Stimulated activated CD4-positive, alpha-beta T cell treated with anti-CD3 and anti-CD28 coated beads, Interleukin-4, amount 100 ng/mL, for 24 hours (primary cell): ENCODE measurements at places on chromosomes 1 and 21.

DNA sequence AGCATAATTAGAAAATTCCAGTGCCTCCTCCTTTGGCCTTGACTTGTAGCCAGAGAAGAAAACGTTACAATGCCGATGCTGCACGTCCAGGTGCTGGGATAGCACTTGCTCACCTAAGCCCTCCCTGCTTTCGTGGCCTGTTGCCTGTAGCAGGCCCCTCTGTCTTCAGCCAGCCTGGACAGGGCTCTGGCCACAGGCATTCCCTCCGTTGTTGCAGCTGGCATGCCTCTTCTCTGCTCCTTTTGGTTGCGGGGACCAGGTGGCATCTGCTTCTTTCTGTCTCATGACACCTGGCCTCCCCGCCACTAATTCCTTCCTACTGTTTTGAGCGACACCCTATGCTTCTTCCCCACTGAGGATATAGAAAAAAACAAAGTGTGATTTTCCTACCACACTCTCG lies 54.6 kb upstream of the MORC3 start:
- no peak for DNase-seq

GRCh38 chr1:208136459-208137182 lies 107.6 kb downstream of the PLXNA2 start:
- DNase-seq = no peak

- DNase-seq = no peak
Observed at GRCh38 chr1:66696771-66697170, 55.5 kb upstream of the DYNLT5 start.

DNA sequence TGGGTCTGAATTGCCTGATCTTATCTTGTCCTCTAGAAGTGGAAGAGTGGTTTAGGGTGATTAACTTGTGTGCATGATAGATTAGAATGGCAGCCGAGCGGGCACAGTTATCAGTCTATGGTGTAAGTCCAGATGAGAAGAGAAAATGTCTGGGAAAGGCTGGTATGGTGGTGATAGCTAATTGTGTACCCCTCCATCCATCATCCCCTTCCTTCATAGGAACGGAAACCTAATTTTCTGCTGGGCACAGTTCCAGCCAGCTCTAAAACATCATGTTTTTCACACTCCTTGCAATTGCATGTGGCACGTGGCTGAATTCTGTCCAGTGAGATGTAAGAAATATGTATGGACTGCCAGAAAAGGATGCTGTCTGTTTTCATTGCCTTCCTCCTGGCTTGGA lies 40.9 kb upstream of the ZP4 start:
- no peak for DNase-seq

GRCh38 chr1:230259621-230260020 lies 166.5 kb downstream of the PGBD5 start:
- DNase-seq = no peak

GRCh38 chr1:243756529-243756928 lies 93.5 kb downstream of the AKT3 start:
- no peak for DNase-seq

GRCh38 chr1:30615076-30615795 lies 108.1 kb downstream of the MATN1 start:
- DNase-seq = no peak

GRCh38 chr1:204151552-204152309 lies at the start of gene ETNK2:
Gene ETNK2, minus strand, starts transcription at chr1:204152044. Its CDS starts 192 bp downstream, at chr1:204151852.
- DNase-seq = peak; percentile 43

DNA sequence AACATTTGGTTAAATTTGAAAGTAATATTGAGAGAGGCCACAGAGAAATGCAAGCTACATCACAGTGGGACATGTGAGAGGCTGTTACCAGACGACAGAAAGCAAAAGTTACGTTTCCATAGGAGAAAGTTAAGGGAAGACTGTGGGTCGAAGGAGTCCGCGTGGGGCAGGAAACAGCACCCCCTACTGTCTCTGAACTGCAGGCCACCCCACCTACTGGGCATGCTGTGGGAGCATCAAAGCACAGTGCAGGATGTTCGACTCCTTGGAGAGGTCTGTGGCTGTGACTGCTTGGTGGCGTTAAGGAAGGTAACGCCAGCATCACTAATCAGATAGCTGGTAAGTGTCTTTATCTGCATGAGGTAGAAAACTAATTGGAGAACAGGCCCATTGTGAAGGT lies 123.9 kb downstream of the PTBP2 start:
- peak; percentile 11 for DNase-seq

- DNase-seq = no peak
Observed at GRCh38 chr1:17696417-17697301, 58.5 kb upstream of the ACTL8 start.

GRCh38 chr1:181120924-181121323 lies 32.4 kb downstream of the IER5 start:
- no peak for DNase-seq

DNA sequence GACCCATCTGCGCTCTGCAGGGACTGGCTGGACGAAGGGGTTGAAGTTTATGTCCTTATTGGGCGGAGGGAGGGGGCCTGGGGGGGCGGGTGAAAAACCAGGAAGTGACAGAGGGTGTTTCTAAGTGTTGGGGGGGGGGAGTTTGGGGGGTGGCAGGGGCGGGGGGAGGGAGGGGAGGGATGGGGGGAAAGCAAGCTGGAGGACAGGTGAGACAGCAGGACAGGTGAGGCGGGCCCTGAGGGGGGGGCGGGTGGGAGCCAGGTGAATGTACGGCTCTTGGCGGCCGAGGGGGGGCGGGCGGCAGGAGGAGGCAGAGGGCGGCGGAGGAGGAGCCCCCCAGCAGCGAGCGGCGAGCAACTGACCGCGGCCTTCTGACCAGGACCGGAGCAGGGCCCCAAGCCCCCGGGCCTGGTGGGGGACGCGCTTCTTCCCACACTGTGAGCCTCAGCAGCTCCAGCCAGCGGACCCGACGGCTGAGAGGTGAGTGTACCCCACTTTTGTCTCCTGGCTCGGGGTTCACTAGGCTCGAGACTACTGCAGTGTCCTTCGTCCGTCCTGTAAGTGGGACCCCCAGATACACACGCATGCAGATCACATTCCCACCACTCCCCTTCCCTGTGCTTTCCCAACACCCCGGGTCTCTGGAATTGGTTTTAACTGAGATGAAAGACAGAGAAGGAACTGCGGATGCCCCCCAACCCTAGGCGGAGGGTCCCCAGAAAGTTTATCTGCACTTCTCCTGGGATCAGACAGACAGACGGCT lies at the start of gene ZBTB7B:
ZBTB7B (plus strand) TSS at position 339 of the 763 bp plus-strand sequence. CDS start 11,859 bp downstream, outside the sequence.
- no peak for DNase-seq

- no peak for DNase-seq
Observed at GRCh38 chr1:109873278-109874175, 37.1 kb upstream of the CSF1 start.

GRCh38 chr1:42931911-42932422 lies 26.7 kb downstream of the SLC2A1 start:
- peak; percentile 74 for DNase-seq

GRCh38 chr1:104408268-104408667 lies 658.6 kb downstream of the AMY1C start:
- no peak for DNase-seq

DNA sequence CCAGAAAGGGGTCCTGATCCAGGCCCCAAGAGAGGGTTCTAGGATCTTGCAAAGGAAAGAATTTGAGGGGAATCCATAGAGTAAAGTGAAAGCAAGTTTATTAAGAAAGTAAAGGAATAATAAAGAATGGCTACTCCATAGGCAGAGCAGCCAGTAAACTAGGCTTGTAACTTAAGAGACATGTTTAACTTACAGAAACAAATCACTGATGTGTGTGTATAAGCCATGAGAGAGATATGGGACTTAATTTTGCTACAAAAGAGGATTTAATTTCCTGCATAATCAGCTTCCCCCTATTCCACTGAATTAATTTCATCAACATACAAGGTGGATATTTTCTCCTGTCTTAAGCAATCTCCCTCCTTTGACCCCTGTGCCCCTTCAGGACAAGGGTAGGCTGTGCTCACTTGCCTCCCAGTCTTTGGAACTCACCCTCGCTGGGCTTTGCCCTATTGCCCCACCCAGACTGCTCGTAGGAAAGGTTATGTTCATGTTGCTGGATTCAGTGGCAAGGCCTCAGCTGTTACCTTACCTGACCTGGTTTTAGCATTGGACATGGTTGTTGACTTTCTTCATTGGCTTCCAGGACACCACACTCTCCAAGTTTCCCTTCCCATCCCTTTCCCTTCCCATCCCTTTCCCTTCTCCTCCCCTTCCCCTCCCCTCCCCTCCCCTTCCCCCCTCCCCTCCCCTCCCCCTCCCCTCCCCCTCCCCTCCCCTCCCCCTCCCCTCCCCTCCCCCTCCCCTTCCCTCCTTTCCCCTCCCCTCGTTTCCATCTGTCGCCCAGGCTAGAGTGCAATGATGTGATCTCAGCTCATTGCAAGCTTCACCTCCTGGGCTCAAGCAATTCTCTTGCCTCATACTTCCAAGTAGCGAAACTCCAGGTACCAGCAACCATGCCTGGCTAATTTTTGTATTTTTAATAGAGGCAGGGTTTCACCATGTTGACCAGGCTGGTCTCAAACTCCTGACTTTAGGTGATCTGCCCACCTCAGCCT lies 44.6 kb downstream of the TBCE start:
- DNase-seq = no peak

DNA sequence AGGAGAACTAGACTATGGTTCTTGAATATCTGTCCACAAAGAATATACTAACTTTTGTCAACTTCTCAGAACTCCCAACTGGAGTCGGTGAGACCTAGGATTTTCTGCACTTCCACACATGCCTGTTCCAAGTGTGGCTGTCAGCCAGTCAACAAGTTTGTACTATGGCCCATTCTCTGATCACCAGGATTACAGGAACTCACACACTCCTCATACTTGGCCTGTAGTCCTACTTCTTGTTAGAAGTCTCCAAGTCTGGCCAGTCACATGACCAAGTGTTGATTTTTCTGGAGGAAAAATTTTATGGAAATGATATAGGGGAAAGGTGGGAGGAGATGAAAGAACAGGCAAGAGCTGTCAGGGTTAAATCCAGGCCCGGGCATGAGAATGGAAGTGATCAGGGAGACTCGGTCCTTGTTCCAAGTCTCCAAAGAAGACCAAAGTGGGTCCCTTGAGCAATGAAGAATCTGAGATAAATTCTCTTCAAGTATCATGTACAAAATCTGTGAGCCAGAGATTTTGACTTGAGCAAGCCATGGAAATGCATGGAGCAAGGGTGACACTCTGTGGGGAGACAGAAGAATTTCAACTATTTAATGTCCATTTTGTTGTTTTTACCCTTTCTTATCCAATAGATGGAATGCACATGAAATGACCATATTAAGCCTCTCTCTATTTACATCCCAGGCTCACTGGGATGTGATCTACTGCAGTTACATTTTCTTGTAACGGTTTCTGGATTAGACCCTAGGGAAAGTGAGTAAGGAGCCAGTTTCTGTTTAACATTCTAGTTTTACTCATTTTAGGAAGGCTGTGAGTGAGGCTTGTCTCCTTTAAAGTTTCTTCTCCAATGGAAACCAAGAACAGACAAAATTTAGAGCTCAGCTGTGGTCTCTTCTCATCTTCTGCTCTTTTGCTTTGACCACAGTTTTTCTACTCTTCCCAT lies 320.9 kb downstream of the ASTN1 start:
- no peak for DNase-seq

GRCh38 chr21:45010860-45011259 lies 63.5 kb upstream of the ADARB1 start:
- DNase-seq = no peak

- no peak for DNase-seq
Observed at GRCh38 chr1:109138358-109138757, 24.4 kb downstream of the ELAPOR1 start.

- DNase-seq = no peak
Observed at GRCh38 chr1:13965770-13966398, 265.9 kb downstream of the PRDM2 start.

DNA sequence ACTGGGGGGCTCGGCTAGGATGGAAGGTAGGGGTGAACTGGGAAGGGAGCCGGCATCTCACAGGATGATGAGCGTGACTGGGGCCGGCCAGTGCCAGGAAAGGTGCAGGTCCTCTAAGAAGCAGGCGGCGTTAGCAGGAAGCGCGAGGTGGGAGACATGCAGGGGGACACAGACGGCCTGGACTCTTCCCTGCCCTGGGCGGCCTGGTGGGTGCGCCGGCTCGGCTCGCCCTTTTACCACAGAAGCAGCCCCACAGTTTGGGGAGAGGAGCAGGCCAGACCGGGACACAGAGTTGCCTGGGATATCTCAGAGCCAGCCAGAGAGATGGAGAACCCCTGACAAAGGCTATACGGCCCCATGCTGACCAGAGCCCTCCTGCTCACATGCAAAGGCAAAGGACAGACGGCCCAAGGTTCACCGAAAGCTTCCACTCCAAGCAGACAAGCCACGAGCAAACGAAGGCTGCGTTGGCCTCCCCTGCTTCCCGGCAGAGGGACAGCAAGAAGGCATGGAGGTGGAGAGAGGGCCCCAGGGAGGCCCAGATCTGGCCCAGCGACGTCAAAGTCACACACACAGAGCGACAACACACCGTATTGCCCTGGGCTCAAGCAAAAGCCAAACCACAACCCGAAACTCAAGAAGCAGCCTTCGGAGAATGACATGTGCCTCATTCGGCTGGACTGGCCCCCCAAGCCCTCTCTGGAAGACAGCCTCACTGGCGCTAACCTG lies 14.9 kb upstream of the ALDH4A1 start:
- no peak for DNase-seq

GRCh38 chr1:153030895-153031294 lies at the start of gene SPRR1B:
Gene SPRR1B, plus strand, starts transcription at chr1:153031203. Its CDS starts 1,143 bp downstream, at chr1:153032346.
- no peak for DNase-seq

DNA sequence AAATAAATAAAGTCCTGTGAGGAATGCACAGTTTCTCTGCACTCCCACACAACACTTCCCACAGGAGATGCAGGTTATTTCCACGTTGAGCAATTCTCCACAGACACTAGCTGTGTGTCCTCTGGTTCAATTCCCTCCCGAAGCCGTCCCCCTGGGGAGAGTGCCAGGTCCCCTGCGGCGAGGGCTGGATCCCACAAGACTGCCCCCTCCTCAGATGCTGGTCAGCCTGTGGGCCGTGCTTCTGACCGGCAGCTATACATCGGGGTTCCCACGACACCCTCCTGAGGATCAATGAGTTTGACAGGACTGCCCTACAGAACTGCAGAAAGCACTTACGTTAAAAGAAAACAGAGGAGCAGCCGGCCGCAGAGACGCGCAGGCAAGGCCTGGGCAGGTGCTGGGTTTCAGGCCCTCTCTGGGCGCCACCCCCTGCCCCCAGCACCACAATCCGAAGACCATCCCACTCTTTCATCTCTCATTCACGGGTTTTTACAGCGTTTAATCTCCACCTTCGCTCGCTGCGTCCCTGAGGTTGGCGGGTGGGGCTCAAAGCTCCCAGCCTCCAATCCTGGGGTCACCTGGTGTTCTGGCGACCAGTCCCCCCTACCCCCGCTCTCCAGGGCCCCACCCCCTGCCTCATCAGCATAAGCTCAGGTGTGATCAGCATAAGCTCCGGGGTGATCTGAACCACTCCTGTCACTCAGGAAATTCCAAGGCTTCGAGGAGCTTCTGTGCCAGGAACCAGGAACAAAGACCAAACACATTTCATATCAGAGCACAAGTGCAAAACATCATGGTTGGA lies 9.3 kb downstream of the SLC35E2B start:
- no peak for DNase-seq

GRCh38 chr21:31545036-31545435 lies 114.5 kb upstream of the SOD1 start:
- DNase-seq = no peak
